ENCODE measurements at places on chromosomes 2 and 18.
A peak's percentile ranks its signal among the peaks of the same experiment; 100 is the strongest.

- DNase-seq, result no peak
These were observed 12.0 kb upstream of the SLC20A1 start for GRCh38 chr2:112633708-112634107.

DNA sequence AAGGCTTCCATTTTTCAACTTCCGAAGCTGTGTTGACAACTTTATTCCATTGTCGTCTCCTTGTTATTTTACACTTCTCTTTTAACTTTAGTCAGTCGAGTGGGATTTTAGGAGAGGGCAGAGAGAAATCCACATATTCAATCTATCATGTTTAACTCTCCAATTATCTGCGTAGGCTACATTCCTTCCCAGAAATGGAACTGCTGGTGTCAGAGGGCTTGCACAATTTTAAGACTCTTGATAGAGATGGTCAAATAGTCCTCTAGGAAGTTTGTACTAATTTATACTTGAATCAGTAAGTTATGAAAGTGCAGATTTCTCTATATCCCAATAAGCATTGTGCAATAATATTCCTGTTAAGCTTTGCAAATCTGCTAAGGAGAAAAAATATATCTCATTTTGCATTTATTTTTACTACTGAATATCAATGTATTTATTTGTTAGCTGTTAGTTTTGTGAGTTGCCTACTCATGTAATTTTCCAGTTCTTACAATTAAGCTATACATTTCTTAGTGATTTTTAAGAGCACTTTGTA lies 95.6 kb downstream of the CYP26B1 start:
- no peak for DNase-seq

DNA sequence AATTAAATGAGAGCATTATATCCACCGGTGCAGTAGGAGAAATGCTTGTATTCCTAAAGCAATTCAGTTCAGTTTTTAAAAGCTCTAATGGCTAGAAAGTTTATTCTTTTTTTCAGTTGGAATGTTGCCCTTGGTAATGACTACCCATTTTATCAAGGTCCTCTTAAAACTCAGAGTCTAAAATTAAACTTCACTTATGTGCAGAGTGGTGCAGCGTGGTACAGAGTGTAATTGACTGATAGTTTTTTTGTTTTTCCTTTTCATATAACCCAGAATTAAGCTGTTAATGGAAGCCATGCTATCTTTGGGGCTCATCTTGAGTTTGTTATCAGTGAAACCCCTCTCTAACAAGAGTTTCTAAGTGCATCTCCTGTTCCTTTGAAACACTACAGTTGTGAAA lies 21.4 kb downstream of the NCOA1 start:
- no peak for DNase-seq

GRCh38 chr2:235406430-235406829 lies 87.4 kb upstream of the AGAP1 start:
- DNase-seq, result no peak

GRCh38 chr2:104871972-104872865 lies 18.3 kb downstream of the POU3F3 start:
- no peak for DNase-seq

DNA sequence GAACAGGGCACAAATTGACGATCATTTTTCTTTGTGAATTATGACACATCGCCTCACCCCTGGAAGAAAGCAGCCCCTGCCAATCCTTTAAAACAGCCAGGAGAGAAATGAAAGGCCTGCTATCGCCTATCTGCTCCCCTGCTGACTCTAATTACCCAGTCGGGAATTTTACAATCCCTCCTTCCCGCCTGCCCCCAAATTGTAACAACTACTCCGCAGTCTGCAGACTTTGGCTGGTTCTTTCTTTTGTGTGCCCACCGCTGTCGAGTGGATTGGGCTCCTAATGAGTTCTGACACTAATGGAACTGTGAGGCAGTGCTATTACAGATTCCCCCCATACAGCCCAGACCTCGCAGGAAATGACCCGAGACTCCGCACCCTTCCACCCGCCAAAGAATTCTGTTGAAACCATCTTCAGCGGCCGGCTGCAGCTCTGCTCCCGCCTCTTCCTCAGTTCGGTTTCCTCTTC lies 281.2 kb upstream of the PARD3B start:
- no peak for DNase-seq

GRCh38 chr2:197237291-197238042 lies 73.1 kb downstream of the ANKRD44 start:
- DNase-seq, result no peak

DNA sequence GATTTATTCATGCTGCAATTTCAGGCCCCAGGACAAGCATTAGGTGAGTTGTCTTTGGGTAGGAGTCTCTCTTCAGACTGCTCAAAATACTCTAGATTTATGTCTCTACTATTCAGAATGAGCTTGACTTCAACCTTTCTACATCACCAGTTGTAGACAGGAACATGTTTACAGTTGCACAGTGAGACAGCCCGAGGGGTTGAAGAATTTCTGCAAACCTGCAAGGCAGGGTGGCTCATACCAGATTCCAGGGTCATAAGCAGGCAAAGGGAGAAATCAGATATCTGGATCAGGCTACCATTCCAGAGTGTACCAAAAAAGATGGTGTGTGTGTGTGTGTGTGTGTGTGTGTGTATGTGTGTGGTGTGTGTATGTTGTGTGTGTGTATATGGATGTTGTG lies 112.4 kb downstream of the SPP2 start:
- peak; percentile 32 for DNase-seq

- no peak for DNase-seq
These were observed 90.5 kb downstream of the USP40 start for GRCh38 chr2:233476063-233476410.

DNA sequence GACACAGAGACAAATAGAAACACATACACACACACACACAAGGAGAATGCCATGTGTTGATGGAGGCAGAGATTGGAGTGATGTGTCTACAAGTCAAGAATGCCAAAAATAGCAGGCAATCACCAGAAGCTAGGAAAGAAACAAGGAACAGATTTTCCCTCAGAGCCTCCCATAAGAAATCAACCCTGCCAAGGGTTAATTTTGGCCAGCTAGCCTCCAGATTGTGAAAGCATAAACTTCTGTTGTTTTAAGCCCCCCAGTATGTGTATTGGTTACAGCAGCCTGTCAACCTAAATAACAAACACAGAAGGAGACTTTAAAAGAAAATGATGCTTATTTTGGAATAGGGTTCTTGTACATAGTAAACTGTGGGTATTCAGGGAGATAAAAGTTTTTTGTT lies 5.6 kb upstream of the STK39 start:
- no peak for DNase-seq

GRCh38 chr2:183204397-183204796 lies 80.2 kb downstream of the NUP35 start:
- no peak for DNase-seq

- no peak for DNase-seq
These were observed 32.1 kb upstream of the INSIG2 start for GRCh38 chr2:118056165-118056534.

GRCh38 chr2:974054-974453 lies 23.4 kb downstream of the SNTG2 start:
- no peak for DNase-seq

DNA sequence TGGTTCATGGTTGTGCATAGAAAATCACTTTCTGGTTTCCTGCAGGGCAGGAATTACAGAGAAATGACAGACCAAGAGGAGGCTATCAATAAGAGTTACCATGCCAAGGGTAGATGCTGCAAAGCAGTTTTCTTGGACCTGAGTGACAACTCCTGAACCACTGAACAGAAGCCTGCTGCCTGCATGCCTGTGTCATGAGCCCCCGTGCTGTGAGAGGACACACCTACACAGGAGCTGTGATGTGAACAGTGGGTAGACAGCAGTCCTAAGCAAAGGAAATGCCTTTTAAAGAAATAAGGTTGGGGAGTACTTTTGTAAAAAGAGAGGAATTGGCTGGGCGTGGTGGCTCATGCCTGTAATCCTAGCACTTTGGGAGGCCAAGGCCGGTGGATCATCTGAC lies 54.2 kb upstream of the CREB1 start:
- DNase-seq, result no peak

DNA sequence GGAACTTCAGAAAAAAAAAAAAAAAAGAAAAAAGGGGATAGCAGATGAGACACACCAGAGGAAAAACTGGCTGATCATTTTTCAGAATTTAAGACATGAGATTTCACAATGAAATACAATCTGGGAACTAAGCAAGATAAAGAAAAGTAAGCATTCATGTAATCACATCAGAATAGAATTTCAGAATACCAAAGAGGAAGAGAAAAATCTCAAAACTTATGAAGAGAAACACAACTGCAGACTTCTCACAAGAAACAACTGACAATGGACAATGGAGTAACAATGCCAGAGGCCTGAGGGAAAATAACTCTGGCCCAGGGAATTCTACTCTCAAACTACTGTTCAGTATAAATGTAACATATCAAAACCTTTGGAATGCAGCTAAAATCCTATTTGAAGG lies 13.2 kb upstream of the RRM2 start:
- DNase-seq, result no peak

- DNase-seq, result no peak
These were observed 352.1 kb downstream of the RBM43 start for GRCh38 chr2:150909613-150910012.

GRCh38 chr2:27645197-27645596 lies 16.3 kb downstream of the GPN1 start:
- no peak for DNase-seq

DNA sequence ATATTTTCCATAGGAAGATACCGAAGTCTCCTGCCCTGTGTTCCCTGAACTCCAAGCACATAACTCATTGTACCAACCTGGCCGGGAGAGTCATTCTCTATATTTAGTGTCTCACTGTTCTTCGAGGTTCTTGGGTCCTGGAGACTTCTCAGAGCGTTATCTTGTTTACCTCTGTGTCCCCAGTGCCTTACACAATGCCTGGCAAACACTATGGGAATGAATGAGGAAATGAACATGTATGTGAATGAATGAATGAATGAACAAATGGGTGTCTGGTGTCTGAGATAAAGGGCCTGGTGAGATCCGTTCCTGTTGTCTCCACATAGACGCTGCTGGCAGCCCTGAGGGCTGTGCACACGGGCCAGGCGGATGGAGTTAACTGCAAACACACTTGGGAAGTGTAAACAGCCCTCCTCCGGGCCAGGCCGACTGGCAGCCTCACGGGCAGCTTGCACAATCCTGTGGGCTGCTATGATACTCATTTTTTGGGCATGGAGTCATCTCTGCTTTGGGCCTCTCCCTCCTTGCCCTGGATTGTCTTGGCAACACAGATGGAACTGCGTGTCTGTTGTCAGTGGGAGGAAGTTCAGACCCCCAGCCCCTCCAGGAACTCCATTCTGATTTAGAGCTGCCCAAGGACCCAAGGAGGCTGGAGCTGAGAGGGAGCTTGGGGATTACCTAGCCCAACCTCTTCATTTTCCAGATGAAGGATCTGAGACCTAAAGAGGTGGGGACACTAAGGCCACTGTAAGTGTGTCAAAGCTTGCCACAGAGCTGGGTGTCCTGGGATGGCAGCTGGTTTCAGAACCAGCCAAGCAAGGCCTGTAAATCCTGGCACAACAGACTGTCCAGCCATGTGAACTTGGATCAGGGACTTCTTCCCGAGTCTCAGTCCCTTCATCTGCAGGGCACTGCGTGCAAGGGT lies 124.4 kb downstream of the INHBB start:
- DNase-seq, result peak; percentile 81

- no peak for DNase-seq
These were observed 836 bp downstream of the STK11IP start for GRCh38 chr2:219598308-219599078.

- DNase-seq, result no peak
These were observed 82.0 kb downstream of the MTCL1 start for GRCh38 chr18:8787371-8787670.

DNA sequence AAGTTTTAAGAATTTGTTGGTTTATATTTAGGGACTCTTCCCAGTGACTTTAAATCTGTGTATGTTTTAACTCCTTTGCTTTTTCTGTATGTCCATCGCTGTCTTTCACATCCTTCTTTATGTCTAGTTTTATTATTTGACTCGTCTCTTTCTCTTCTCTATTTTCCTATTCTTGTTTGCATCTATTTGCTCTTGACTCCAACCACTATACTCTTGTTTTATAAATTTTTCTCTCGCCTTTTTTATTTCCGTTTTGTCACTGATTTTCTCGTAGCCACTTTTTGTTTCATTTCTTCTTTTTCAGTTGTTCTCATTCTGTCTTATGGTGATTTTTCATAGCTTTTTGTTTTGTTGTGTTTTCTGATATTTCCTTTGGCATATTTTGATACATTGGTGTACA lies 170.5 kb upstream of the NETO1 start:
- DNase-seq, result no peak

GRCh38 chr2:40357667-40358066 lies 94.2 kb downstream of the SLC8A1 start:
- DNase-seq, result no peak

DNA sequence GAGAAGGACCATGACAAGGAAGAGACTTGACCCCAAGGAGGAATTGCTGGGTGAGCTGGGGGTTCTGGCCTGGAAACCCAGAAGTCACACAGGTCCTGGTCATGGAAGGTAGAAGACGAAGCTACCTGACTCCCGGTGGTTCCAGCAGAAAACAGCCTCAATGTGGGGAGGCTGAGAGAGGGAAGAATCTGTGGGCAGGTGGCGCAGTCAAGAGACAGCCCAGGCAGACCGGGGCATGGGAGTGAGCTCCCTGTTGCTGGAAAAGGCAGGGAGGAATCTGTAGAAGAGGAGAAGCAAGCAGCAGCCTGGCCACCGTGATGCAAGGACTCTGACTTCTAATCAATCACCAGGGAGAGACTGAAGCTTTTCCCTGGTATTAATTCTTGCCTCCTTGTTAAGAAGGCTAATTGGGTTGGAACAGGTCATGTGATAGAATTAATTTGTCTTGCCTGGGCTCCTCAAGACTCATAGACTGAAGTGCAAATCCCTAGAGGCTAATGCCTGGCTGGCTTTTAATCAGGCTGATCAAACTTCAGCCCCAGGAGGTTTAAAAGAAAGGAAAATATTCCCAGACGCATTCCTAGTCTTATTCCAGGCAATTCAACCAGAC lies 30.1 kb downstream of the CNGA3 start:
- no peak for DNase-seq

DNA sequence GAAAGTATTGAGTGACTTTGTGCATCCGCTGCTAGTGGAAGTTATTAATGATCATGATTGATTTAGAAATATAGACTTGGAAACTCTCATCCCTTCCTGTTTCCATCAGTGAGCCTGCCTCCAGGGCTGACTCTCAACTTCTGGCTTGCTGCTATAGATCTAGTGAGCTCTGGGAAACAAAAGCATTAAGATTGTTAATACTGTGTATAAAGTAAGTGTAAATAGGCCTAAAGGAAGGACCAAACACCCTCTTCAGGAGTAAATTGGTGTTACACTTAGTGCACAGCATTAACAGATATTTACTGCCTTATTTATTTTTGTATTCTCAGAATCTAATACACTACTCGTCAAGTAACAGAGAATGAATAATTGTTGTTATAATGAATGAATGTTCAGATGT lies 285.6 kb downstream of the THSD7B start:
- DNase-seq, result peak; percentile 4

DNA sequence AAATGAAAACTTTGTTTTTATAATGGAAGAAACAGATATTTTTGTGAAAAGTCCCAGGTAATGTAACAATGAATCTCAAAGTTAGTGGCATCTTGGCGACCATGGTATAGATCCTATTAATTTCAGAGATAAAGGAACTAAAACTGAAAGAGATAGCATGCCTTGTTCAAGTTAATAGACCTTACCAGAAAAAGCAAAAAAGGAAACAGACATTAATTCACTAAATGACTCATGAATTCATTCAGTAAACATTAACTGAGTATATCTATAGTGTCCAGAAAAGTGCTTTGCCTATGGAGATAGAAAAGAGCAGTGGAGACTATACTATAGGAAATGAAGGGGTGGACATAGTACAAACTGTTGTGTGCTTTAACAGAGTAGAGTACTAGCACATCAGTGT lies 763.3 kb downstream of the TRIB2 start:
- DNase-seq, result no peak
